Progenitor cell of endocrine pancreas (in vitro differentiated cells): ENCODE measurements at places on chromosomes 4 and X.

DNA sequence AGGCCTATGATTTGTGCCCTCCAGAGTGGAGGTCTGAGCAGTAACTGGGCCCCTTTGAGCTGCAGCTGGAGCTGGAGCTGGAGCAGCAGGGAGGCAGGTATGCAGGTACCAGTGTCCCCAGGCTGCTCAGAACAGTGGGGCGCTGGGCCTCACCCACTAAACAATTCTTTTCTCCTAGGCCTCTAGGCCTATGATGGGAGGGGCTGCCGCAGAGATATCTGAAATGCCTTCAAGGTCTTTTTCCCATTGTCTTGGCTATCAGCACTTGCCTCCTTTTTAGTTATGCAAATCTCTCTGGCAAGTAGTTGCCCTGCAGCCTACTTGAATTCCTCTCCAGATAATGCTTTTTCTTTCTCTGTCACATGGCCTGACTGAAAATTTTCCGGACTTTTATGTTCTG, 79.7 kb upstream of the OTUD4 start:
- no peaks in the 10 kb centered on the region for H3K27me3 ChIP-seq
- DNase-seq = no peak
- no peaks in the 10 kb centered on the region for H3K4me1 ChIP-seq
- H3K36me3 ChIP-seq = no peaks in the 10 kb centered on the region

- no peak overlapping the region for H3K27ac ChIP-seq
- H3K36me3 ChIP-seq = peaks cover 12% of the 10 kb centered on the region
- no peak for DNase-seq
- H3K4me3 ChIP-seq = peak overlapping the region; percentile 87
- H3K27me3 ChIP-seq = peaks cover 11% of the 10 kb centered on the region
Observed at GRCh38 chr4:7066493-7066892, 1.4 kb downstream of the GRPEL1 start.

DNA sequence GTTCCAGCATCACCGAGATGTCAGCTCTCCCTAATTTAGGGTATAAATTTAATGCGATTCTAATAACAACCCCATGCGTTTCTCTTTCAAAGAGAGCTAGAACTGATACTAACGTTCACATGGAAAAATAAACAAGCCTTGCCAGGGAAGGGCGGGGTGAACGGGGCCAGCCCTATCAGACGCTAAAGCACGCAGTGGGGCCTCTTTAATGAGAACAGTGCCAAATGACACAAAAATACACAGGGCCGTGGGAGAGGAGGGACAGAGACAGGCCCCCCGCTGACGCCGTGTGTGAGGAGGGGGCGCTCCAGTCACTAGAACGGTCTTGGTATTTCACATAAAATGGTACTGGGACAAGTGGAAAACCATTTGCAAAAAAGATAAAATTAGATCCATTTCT, 21.3 kb upstream of the ADRA2C start:
- no peaks in the 10 kb centered on the region for H3K36me3 ChIP-seq
- peaks cover 53% of the 10 kb centered on the region for H3K27me3 ChIP-seq
- peaks cover 17% of the 10 kb centered on the region for H3K4me1 ChIP-seq
- H3K27ac ChIP-seq = no peak overlapping the region

DNA sequence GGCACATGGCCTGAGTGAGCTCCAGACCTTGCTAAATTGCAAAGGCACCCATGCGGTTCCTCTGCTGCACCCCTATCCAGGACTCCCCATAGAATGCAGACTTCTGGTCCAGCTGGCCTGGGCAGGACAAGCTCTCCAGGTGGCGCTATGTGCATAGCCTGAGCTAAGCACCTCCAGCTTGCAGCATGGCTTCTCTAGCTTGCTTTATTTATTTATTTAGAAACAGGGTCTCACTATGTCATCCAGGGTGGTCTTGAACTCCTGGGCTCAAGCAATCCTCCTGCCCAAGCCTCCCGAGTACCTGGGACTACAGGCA, 5.5 kb upstream of the WFS1 start:
- no peak for DNase-seq
- H3K27ac ChIP-seq = no peak overlapping the region
- no peaks in the 10 kb centered on the region for H3K36me3 ChIP-seq
- H3K4me1 ChIP-seq = peaks cover 4% of the 10 kb centered on the region

- peaks cover 3% of the 10 kb centered on the region for H3K27me3 ChIP-seq
- H3K4me3 ChIP-seq = no peak overlapping the region
- peaks cover 8% of the 10 kb centered on the region for H3K4me1 ChIP-seq
- H3K27ac ChIP-seq = no peak overlapping the region
- peak; percentile 50 for DNase-seq
Observed at GRCh38 chrX:39152106-39152649, 350.9 kb downstream of the MID1IP1 start.

DNA sequence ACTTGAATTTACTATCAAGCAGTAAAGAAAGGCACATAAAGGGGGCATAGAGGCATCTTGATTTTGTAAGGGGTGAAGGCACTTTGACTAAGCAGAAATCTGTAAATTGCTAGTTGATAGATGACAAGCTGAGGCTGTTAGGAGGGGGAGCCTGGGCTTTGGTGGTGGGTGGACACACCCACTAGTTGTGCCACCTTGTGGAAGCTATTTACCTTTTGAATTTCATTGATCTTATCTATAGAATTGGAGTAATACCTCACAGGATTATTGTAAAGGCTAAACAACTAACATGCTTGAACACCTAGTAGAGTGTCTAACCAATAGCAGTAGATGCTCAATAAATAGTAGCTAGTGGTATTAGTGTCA, 142.8 kb upstream of the KCNIP4 start:
- H3K27me3 ChIP-seq = peaks cover 8% of the 10 kb centered on the region
- no peak overlapping the region for H3K27ac ChIP-seq
- no peak for DNase-seq
- no peak overlapping the region for H3K4me3 ChIP-seq
- H3K36me3 ChIP-seq = no peaks in the 10 kb centered on the region

DNA sequence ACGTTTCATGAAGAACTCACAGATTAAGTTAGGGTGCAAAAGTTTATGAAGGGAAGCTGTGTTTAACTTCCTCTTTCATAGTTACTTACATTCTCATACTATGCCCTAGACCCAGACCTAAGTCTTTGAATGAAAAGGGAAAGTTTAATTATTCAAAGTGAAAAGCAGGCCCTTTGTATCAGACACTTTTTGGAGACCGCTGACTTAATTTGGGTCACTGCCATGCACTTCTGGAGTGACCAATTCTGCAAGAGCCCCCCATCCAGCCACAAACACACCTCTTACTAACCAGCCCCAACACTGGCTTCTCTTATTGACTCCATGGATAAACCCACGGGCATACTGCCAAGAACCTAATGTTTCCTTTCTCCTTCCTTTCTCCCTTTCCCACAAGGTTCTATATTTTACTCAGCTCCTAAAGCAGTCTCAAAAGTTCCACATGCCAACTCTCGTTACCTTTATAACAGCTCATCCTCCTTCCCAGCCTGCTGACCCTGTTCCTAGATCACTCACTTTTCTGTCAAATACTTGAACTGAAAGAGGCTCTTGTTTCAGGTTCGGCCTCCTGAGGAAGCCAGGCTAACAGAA, 34.5 kb downstream of the ABCE1 start:
- DNase-seq = no peak
- no peaks in the 10 kb centered on the region for H3K27me3 ChIP-seq
- H3K27ac ChIP-seq = peak overlapping the region; percentile 26
- no peaks in the 10 kb centered on the region for H3K4me1 ChIP-seq
- peaks cover 7% of the 10 kb centered on the region for H3K36me3 ChIP-seq

DNA sequence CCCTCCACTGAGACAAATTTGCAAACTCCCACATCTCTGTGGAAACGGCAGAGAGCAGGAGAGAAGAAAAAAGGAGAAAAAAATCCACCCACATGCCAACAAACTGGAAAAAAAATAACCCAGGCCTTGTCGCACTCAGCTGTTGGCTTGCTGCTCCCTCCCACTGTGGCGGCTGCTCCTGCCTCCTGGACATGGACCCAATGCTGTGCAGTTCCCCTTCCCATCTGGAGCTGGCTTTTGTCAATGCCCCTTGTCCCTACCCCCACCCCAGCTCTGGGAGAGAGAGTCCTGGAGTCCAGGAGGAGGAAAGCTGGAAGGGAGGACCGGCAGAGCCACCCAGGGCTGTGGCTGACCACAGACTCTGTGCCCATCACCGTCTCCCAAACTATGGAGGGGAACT, 50.8 kb upstream of the IQSEC2 start:
- no peak for DNase-seq
- H3K27me3 ChIP-seq = peaks cover 17% of the 10 kb centered on the region
- H3K27ac ChIP-seq = no peak overlapping the region
- H3K4me1 ChIP-seq = no peaks in the 10 kb centered on the region

DNA sequence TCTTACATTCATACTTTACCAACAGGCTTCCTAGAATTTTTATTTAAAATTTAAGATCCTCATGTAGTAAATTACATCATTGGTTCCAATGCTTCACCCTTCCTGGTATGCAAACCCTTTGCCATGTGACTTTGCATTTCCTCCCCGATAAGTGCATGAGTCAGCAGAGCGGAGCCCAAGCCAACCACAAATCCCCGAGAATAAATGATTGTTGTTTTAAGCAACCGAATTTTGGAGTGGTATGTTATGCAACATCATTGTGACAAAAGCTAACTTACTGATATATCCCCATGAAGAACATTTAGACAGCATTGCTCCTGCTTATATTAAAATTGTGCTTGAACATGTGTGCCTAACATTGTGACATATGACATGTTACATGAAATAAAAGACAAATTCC, 199.4 kb upstream of the DDX53 start:
- no peak overlapping the region for H3K4me3 ChIP-seq
- no peak for DNase-seq
- H3K4me1 ChIP-seq = no peaks in the 10 kb centered on the region
- H3K36me3 ChIP-seq = no peaks in the 10 kb centered on the region
- no peaks in the 10 kb centered on the region for H3K27me3 ChIP-seq

GRCh38 chrX:146224442-146224841, 406.8 kb downstream of the SLITRK2 start:
- no peak overlapping the region for H3K27ac ChIP-seq
- DNase-seq = no peak
- no peaks in the 10 kb centered on the region for H3K27me3 ChIP-seq
- no peaks in the 10 kb centered on the region for H3K4me1 ChIP-seq
- H3K4me3 ChIP-seq = no peak overlapping the region

DNA sequence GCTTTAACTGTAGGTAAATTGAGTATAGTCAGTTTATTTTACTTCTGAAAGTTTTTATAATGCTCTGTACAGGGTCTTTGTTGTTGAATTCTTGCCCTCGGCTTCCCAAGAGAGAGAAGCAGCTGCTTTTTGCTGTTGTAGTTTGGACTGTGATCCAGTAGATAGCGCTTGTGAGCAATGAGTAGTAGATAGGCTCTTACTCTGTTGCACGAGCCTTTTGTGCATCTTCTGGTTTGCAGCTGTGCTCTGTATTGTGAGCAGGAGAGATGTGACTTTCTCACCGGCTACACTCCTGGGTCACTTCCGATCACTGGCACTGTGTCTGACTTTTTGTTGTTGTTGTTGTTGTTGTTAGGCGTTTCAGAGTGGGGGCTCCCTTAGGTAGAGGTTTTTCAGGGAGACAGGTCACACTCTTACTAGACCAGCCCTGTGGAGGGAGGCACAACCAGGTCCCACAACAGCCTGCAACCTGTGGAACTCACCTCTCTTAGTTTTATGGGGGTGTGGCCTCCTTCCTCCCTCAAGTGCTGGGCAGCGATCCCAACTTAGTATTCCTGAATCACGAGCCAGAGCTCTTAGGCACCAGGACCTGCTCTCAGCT, 822.1 kb upstream of the GALNTL6 start:
- no peaks in the 10 kb centered on the region for H3K27me3 ChIP-seq
- H3K4me1 ChIP-seq = no peaks in the 10 kb centered on the region
- H3K27ac ChIP-seq = no peak overlapping the region
- peak; percentile 20 for DNase-seq
- H3K4me3 ChIP-seq = no peak overlapping the region

- H3K27ac ChIP-seq = no peak overlapping the region
- peak overlapping the region; percentile 89 for H3K4me3 ChIP-seq
- DNase-seq = peak; percentile 15
- H3K4me1 ChIP-seq = peaks cover 27% of the 10 kb centered on the region
- peaks cover 70% of the 10 kb centered on the region for H3K27me3 ChIP-seq
Observed at GRCh38 chr4:107034996-107035818, 906 bp downstream of the DKK2 start.

GRCh38 chr4:85489273-85489981, 14.5 kb downstream of the ARHGAP24 start:
- H3K4me1 ChIP-seq = no peaks in the 10 kb centered on the region
- DNase-seq = no peak
- no peak overlapping the region for H3K27ac ChIP-seq
- no peaks in the 10 kb centered on the region for H3K27me3 ChIP-seq
- H3K36me3 ChIP-seq = no peaks in the 10 kb centered on the region

DNA sequence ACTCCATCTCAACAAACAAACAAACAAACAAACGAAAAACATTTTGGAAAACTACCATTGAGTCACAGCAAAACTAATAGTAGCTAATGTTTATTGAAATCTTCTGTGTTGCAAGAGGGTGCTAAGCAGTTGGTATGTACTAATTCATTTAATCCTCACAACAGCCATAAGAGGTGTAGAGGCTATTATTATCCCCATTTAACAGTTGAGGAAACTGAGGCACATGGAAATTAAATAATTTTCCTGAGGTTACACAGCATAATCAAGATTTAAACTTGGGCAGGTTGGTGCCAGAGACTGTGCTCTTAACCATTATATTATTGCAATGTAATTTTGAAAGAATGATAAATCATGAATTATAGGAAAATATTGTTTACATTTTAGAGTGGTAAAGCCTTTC, 17.5 kb upstream of the RHOH start:
- no peaks in the 10 kb centered on the region for H3K36me3 ChIP-seq
- no peak for DNase-seq
- H3K4me1 ChIP-seq = peaks cover 16% of the 10 kb centered on the region
- no peak overlapping the region for H3K27ac ChIP-seq

GRCh38 chrX:52574416-52575275, 57.8 kb upstream of the XAGE1B start:
- no peak overlapping the region for H3K4me3 ChIP-seq
- DNase-seq = no peak
- no peaks in the 10 kb centered on the region for H3K36me3 ChIP-seq
- no peaks in the 10 kb centered on the region for H3K27me3 ChIP-seq
- no peaks in the 10 kb centered on the region for H3K4me1 ChIP-seq

DNA sequence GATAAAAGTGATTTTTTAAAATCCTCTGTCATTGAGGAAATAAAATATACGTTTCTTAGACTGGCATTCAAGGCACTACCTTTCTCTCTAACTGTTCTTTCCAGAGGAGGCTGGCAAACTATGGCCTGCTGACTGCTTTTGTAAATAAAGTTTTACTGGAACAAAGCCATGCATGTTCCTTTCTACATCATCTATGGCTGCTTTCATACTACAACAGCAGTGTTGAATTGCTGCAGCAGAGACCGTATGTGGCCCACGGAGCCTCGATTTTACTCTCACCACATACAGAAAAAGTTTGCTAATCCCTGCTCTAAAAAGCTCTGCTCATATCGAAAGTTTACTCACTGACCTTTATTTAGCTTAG, 20.2 kb downstream of the SETD7 start:
- H3K4me1 ChIP-seq = peaks cover 5% of the 10 kb centered on the region
- DNase-seq = no peak
- H3K27ac ChIP-seq = no peak overlapping the region
- no peak overlapping the region for H3K4me3 ChIP-seq
- no peaks in the 10 kb centered on the region for H3K27me3 ChIP-seq

GRCh38 chr4:53089936-53090729, 228.0 kb downstream of the RASL11B start:
- no peak overlapping the region for H3K4me3 ChIP-seq
- no peak for DNase-seq
- H3K4me1 ChIP-seq = no peaks in the 10 kb centered on the region
- peaks cover 3% of the 10 kb centered on the region for H3K36me3 ChIP-seq
- no peak overlapping the region for H3K27ac ChIP-seq

GRCh38 chrX:129771266-129771995, 8.3 kb upstream of the SASH3 start:
- H3K36me3 ChIP-seq = no peaks in the 10 kb centered on the region
- no peaks in the 10 kb centered on the region for H3K27me3 ChIP-seq
- H3K27ac ChIP-seq = no peak overlapping the region
- H3K4me1 ChIP-seq = no peaks in the 10 kb centered on the region
- DNase-seq = no peak
- H3K4me3 ChIP-seq = no peak overlapping the region
